ENCODE measurements at places on chromosomes 7 and 10. TPM values are rescaled to one million over a fixed set of nuclear protein-coding genes. Genes with fewer than 3 reads are reported as not detected.

GRCh38 chr10:65710306-65710705, 1215.5 kb upstream of the LRRTM3 start:
- no peak for DNase-seq

- DNase-seq = no peak
These were observed 168.4 kb downstream of the SORCS3 start for GRCh38 chr10:104809288-104810090.

DNA sequence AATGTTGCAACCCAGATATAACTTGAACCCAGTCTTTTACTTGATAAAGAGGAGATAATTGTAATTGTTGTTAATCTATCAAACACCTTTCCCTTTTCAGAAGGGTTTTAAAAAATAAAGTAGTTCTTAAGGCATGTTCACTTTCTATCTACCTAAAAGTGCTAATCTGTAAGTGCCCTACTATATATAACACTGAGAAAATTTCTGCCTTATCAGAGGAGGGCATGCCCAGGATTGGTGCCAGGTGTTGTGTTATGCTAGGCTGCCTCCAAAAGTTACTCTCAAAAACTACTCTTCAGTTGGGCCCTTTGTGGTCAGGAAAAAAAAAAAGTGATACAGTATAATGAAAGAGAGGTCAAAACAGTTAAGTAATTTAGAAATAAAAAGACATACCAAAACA, 36.3 kb downstream of the SMNDC1 start:
- DNase-seq = no peak

- DNase-seq = no peak
These were observed 193.0 kb downstream of the FZD1 start for GRCh38 chr7:91457208-91457607.

GRCh38 chr10:75367021-75367487, 34.5 kb downstream of the ZNF503 start:
- no peak for DNase-seq

DNA sequence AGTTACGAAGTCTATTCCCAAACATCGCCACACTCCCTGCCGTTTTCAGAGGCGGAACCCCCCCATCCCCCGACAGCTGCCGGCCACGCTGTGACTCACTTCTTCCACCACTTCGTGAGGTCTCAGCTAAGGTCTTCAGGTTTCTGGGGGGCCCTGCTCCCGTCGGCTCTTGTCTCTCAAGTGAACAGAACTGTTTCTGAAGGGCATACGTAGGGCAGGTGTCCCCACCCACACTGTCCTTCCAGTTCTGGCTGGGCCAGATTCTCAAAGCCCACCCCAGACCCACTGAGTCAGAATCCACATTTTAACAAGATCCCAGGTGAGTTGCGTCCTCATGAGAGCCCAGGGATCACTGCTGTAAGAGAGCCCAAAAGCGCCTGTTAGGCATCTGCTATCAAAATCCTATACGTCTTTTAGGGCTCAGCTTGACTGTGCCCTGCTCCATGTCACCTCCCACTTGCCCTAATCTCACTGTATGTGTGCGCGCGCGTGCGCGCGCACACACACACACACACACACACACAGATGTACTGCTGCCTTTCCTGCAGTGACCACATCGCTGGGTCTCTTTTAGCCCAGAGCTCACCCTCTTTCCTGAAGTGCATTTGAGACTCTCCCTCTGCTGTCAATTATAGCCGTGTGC, 78.8 kb downstream of the PROSER2 start:
- no peak for DNase-seq

DNA sequence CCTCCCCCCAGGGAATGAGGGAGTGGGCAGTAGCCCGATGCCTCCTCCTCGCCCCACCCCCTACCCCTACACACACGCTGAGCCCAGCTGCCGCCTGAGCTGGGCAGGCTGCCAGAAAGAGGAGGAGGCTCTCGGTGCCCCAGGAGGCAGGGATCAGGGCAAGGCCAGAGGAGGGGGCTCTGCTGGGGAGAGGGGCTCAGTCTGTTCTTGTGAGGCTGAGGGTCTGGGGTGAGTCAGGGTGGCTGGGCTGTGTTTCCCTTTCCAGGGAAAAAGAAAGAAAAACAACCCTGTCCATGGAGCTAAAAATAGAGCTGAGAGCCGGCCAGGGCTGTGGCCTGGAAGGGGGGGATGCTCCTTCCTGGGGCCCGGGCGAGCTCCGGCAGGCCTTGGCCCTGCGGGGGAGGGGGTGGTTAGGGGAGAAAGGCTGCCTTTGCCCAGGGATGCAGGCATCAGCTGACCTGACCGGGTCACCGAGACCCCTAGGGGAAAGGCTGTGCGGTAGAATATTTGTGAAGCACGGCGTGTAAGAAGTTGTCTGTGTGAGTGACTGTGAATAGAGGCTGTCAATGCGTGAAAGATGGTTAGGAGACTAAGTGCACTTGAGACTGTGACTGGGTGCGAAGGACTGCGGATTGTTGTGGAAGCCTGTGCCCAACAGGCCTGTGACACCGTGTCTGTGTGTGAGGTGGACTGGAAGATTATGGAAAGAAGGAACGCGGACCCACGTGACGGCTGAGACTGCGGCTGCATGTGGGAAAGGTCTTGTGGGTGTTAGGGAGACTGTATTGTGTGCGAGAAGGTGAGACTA, 1.2 kb upstream of the LZTS2 start:
- DNase-seq = peak; percentile 86

- no peak for DNase-seq
These were observed 132.5 kb upstream of the EFCAB10 start for GRCh38 chr7:105713488-105714465.

DNA sequence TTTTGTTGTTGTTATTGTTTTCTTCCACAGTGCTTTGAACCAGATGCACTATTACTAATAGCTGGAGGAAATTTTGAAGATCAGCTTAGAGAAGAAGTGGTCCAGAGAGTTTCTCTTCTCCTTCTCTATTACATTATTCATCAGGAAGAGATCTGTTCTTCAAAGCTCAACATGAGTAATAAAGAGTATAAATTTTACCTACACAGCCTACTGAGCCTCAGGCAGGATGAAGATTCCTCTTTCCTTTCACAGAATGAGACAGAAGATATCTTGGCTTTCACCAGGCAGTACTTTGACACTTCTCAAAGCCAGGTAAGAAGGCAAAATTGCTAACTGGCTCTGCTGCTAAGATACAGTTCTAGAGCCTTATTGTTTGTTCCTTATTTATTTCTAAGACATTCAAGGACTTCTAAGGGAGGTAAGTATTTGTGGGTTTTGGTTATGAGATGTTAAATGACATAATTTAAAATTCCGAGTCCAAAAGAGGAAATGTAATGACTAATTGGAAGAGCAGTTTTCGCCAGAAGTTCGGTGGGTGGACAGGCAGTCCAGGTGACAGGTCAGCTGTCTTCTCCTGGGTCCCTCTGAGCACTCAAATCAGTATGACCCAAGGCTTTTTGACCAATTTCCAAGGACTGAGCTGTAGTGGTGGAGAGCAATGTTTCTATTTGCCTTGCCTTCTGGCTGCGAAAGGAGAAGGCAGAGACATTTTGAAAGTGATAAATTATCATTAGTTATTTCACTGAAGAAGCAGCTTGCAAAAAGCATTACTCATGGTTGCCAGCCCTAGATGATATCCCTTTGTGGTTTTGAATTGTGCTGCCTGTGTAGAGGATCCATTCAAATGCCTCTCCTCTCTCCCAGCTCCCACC, 10.1 kb downstream of the SLC39A12 start:
- no peak for DNase-seq

- DNase-seq = no peak
These were observed 18.1 kb downstream of the VIPR2 start for GRCh38 chr7:159126311-159127260.

DNA sequence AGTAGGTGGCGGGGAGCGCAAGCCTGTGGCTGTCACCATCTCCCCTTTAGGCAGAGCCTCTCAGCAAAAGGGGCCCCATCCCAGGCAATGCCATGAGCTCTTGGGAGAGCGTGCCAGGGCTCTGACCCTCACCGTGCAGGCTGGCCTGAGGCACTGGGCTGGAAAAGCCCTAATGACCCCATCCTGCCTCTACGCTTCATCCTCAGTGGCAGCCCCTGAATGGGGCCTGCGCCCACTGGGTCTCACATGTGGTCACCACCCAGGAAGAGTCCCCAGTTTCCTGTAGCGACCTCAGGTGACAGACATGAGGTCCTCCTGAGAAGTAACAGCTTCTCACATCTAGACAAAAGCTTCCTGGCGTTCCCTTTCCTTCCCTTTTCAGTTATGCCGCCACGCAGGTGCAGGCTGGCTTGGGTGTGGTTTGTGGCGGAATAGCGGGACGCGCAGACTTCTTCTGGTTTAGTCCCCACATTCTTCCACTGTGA, 59.2 kb downstream of the CLEC2L start:
- no peak for DNase-seq

DNA sequence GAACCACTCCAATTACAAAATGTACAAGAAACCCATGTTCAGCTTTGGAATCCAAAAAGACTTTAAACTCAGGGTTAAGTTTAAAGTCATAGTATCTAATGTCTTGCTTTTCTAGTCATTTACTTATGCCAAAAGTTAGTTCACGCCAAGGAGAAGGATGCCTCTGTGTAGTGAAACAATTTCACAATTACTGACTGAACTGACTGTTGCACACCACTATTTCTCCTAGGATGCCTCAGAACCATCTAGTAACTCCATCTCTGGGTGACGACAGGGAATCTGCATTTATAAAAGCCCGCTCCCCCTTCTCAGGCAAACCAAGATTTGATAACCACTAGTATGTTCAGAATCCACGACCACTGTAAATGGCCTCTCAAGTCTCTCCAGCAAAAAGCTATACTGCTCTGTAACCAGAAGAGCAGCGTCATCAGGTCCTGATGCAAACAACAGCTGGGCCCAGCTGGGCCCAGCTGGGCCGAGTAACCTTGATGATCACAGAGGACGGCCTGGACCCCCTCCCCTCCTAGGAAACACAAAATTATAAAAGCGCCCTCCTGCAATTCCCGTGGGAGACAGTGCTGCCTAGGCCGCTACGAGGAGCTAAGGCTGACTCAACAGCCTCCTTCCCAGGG, 680 bp upstream of the ADO start:
- no peak for DNase-seq

DNA sequence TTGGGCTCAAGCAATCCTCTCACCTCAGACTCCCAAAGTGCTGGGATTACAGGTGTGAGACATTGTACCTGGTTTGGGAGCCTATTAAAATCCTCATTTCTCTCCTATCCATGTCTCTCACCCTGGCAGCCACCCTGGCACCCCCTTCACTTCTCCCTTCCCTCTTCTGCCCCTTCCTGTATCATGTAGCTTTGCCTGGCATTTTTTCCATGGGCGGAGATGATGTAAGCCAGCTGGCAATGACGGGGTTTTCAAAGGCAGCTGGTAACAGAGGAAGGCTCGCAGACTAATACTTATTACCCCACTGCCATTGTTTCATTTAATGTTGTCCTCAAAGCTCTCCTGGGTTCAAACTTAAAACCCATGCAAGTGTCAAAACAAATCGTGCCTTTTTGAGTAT, 61.9 kb downstream of the RGS10 start:
- no peak for DNase-seq

DNA sequence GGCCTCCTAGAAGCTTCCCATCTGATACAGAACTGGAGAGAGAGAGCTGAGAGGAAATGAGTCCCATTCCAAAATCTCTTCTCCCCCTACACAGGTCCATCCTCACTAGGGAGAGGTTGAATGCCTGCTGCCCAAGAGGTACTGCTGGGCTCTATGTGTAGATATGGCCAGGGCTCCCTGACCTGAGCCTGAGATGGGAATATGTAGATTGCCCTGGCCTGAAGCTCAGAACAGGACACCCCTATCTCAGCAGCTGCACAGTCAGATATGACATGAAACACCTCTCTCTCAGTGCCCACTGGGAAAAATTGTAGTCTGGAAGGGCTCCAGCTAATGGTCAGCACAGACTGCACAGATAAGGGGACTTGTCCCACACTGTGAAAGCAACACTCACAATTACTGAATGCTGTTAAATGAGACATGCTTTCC, 3.1 kb upstream of the IFIT1B start:
- DNase-seq = no peak

- no peak for DNase-seq
These were observed 7.6 kb downstream of the CYP26A1 start for GRCh38 chr10:93081318-93081717.

DNA sequence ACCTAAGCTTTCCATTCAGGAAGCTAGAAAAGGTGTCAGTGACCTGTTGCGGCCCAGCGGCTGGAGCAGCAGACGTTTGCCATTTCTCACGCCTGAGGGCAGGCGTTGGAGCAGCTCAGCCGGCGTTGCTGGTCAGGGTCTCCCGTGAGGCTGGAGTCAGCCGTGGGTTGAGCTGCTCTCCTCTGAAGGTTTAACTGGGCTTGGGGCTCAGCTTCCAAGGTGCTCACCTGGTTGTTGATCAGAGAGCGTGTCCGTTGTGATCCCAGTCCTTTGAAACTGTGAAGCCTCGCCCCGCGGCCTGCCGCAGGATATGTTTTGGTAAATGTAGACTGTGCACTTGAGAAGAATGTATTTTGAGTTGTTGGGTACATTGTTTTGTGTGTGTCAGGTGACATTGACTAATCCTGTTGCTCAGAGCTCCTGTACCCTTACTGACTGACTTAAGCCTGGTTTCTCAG, 20.6 kb upstream of the PWWP2B start:
- no peak for DNase-seq

- no peak for DNase-seq
These were observed 203.4 kb upstream of the CTBP2 start for GRCh38 chr10:125363791-125364190.

DNA sequence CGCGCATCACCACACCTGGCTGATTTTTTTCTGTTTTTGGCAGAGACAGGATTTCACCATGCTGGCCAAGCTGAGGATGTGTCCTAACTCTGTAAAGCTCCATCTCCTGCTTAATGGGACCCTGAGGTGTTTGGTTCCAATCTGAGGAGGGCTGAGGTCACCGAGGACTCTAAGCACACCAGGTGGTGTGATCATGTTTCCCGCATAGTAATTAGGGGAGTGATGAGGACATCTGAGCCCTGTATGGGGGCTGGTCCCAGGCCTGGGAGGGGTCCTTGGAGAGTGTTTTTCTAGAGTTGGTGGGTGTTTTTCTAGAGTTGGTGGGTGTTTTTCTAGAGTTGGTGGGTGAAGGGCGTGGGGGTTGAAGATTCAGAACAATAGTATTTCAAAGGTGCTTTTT, 3.0 kb upstream of the ABHD11 start:
- DNase-seq = no peak

GRCh38 chr7:887488-887820, 11.1 kb downstream of the GET4 start:
- peak; percentile 15 for DNase-seq

NSUN5 gene
- total RNA-seq = 15.6 TPM

CRYGN gene
- 0.24 TPM for total RNA-seq

FAM25A gene
- total RNA-seq = not detected

TEX36 gene
- not detected for total RNA-seq

TMEM139 gene
- total RNA-seq = 2.3 TPM

GPR146 gene
- 9.0 TPM for total RNA-seq

LLCFC1 gene
- total RNA-seq = not detected

GPR26 gene
- total RNA-seq = not detected
